Stimulated activated naive CD8-positive, alpha-beta T cell treated with anti-CD3 and anti-CD28 coated beads, Interleukin-15, Interleukin-2, amounts not matched to agents 100 U/mL and 50 U/mL, for 24 hours (primary cell): ENCODE measurements at places on chromosomes 7 and 10.
A peak's percentile ranks its signal among the peaks of the same experiment; 100 is the strongest.

DNA sequence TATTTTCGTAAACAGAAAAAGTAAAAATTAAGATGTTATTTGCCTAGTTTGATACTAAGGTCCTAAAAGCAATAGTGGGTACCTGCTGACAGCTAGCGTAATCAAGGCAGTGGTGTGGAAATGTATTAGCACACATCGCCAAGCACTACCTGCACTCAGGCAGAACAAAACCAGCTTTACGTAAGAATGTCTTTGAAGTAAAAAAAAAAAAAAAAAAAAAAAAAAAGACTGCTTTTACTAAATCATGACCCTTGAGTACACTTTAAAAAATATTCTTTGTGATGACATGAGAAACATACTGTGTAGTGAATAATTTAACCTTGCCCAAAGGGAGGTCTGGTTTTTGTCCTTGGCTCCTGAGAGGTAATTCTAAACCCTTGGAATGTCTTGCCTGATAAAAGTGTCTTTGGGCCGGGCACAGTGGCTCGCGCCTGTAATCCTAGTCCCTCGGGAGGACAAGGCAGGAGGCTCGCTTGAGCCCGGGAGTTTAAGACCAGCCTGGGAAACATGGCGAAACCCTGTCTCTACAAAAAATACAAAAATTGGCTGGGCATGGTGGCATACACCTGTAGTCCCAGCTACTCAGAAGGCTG is 12.7 kb downstream of the XRCC2 start:
- no peak for DNase-seq

GRCh38 chr7:116971869-116972268 is 18.6 kb downstream of the ST7 start:
- DNase-seq: no peak

- DNase-seq: no peak
These were observed 226.3 kb downstream of the GLI3 start for GRCh38 chr7:42010751-42011150.

DNA sequence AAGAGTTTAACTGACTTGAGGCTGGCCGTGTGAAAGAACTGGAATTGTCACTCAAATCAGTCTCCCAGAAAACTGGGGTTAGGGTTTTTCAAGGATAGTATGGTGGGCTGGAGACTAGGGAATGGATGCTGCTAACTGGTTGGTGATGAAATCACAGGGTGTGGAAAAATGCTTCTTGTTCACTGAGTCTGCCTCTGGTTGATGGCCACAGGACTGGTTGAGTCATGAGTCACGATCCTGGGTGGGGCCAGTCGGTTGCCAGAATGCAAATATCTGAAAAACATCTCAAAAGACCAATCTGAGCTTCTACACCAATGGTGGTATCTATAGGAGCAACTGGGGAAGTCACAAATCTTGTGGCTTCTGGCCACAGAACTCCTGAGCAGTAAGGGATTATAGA is 16.3 kb upstream of the BAMBI start:
- DNase-seq: no peak

DNA sequence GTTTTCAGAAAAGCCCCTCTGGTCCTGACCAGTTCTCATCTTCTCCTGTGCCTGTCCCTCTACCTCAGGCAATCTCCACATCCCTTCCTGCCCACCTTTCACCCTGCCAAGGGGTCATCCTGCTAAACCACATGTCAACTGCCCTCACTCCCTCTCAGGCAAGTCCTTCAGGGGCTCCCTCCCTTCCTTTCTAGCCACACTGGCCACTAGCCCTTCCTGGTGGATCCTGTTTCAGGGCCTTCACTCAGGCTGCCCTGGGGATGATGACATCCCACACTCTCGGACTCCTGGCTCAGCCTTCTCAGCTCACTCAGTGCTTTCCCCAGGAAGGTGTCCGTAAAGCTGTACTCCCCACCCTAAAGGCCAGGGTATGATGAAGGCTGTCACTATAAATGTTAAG is 13.4 kb downstream of the STEAP1B start:
- DNase-seq: no peak

GRCh38 chr10:8114741-8115617 is 60.5 kb downstream of the GATA3 start:
- no peak for DNase-seq

DNA sequence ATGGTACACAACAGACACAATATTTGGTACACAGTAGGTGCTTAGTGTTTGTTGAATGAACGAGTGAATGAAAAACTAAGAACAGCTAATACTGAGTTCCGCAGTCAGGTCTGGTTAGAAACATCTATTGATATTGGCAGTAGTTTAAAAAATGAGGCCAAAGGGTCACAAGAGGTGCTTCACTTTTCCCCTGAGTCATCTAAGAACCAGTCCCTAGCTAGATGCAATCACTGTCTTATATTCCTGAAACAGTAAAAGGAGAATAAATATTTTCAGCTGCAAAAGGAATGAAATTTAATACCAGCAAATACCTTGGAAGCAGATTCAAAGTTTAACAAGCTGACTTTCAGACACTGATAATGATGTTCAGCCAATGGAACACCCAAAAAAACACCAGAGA is 54.5 kb downstream of the SCRN1 start:
- DNase-seq: no peak

DNA sequence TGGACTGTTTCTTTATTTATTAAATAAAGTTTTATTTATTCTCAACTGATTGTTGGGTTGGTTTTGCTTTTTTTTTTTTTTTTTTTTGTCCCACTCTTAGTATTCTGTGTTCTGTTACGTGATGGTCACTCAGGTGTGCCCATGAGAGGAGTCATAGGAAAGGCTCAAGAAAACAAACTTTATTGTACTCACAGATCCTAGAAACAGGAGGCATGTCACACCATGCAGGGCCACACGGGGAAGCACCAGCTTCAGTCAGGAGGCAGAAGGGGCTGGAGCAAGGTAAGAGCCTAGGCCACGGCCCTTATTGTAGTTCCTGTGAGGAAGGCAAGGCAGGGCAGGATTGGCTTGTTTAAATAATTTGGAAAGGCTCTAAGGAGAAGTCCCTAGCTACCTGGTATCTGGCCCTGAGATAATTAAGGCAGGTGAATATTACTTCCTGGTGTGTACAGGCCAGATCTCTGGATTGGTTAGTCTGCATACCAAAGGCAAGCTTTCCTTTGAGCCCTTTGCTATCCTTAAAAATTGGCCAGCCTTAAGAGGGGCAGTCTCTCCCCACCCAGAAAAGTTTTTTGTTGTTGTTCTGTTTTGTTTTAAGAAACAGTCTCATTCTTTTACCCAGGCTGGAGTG is 8.3 kb downstream of the ATOH7 start:
- no peak for DNase-seq

DNA sequence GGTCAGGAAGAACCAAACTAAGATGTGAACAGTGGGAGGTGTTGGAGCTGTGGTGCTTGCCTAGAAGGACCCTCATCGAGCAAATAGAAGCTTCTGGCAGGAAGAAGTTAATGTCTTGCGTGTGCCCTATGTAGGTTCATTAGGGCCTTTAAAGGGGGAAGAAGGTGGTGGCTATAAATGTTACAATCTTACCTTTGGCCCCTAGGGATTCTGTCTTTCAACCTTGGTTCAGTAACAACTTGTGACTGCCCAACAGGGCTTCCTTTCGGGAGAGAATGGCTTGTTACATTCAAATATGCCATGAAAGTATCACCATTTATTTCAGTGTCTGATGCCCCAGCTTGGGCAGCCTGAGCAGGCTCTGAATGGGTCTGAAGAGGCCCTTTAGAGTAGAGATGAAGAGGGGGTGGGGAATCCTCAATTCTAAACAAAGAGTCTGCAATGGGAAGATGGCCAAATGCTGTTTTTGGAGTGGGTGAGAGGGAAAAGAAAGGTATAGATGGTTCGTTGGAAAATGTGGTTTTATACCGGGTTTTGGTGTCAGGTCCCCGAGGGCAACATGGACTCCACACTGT is 108.0 kb downstream of the TCF7L2 start:
- no peak for DNase-seq

DNA sequence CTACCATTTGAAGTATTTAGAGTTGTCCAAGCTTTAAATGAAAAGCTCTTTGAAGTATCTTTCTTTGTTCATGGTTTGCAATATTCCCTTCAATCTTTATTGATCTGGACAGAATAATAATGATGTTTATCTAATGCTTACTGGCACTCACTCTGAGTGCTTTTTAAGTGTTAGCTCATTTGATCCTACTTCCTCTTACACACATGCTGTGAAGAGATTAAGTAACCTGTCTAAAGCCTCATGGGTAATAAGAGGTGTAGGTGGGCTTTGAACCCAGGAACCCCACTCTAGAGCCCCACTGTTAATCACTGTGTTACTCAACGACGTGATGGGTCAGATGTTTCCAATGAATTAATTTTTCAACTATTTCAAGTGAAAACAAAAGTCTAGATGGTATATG is 31.1 kb upstream of the ADD3 start:
- DNase-seq: no peak

DNA sequence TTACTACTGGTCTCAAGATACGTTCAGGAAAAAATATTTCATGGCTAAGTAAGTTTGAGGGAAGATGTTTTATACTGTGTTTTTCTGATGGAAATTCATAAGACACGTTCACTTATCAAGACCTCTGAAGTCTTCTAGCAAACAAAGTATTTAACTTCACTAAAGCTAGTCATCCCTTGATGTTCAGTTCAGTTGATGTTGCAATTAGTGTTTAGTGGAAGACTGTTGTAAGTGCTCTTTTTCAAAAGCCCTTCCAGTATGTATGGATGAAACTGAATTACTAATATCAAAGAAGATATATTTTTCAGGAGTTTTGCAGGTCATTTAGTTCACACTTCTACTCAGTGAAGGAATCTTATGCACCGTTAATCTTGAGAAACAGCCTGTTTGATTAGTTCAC is 25.1 kb downstream of the CUL1 start:
- no peak for DNase-seq

- no peak for DNase-seq
These were observed 7.3 kb downstream of the CASP7 start for GRCh38 chr10:113687037-113687436.

DNA sequence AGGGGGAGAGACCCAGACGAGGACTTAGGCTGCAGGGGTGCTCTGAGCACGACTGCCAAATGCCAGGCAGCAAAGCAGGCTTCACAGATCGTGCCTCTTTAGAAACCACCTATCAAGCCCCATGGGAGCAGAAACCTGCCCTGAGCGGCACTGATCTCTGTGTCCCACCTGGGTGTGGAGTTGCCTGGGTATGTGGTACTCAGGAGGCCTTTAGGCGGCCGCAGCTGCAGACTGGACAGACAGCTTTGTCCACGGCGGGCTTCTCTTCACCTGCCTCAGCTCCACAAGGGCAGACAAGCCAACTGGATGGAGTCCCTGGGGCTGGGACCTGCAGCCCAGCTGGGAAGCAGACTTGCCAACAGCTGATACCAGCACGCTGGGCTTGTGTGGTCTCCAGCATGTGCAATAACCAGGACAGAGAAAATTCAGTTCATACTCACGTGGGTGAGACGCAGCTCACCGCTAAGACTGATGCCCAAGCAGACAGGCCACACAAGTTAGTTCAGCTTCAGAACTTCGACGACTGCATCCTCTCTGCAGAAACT is 163.2 kb downstream of the EBF3 start:
- no peak for DNase-seq

- DNase-seq: no peak
These were observed 153.9 kb upstream of the BMPER start for GRCh38 chr7:33751443-33751842.

GRCh38 chr7:70632400-70632799 is 499.5 kb upstream of the GALNT17 start:
- no peak for DNase-seq

DNA sequence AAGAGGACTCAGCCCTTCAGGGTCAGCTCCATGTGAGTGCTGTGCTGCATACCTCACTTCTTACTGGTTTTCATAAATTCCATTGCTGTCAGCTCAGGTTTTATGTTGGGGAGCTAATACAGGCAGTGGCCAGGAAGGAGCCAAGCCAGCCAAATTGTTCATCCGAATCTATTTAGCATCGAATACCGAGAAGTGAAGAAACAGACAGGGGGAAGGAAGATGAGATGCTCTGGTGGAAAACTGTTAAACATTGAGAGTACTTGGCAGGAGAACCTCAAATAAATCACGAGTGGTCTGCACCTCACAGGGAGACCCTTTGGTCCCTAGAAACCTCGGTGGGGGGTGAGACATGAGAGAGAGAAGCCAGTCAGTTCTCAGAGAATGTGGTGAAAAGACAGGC is 196.0 kb upstream of the TMEM72 start:
- no peak for DNase-seq

DNA sequence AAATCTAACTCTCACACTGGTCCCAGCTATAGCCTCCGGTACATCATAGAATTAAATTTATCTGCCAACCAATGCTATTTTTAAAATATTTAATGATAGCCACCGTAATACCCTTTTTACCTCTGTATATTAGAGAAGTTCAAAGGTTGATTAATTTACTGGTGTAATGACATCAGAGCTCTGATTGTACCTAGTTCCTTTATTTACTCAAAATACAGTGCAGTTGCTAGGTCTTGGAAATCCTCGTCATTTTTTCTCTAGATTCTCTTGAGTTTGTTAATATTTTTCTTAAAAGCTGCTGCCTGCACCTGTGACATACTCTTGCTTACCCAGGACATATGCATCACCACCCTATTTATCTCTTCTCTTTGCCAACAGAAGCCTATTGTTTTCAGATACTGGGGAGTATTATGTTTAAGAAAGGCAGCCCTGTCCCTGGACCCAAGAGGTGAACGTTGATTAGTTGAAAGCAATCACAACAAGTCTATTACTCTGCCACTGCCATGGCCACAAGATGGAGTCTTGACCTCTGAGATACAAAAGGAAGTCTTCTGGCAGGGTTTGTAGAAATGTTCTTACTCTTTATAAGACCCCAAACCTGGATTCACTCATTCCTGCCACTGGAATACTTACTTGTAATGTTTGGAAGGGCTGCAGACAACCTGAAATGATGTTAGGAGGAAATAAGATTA is 25.6 kb upstream of the TMEM26 start:
- DNase-seq: no peak

- DNase-seq: no peak
These were observed 153.4 kb downstream of the BICC1 start for GRCh38 chr10:58666024-58666423.

- DNase-seq: peak; percentile 69
These were observed 21.4 kb downstream of the DNAJB12 start for GRCh38 chr10:72333112-72334015.

- no peak for DNase-seq
These were observed 180.5 kb upstream of the CCDC6 start for GRCh38 chr10:60086862-60087261.

DNA sequence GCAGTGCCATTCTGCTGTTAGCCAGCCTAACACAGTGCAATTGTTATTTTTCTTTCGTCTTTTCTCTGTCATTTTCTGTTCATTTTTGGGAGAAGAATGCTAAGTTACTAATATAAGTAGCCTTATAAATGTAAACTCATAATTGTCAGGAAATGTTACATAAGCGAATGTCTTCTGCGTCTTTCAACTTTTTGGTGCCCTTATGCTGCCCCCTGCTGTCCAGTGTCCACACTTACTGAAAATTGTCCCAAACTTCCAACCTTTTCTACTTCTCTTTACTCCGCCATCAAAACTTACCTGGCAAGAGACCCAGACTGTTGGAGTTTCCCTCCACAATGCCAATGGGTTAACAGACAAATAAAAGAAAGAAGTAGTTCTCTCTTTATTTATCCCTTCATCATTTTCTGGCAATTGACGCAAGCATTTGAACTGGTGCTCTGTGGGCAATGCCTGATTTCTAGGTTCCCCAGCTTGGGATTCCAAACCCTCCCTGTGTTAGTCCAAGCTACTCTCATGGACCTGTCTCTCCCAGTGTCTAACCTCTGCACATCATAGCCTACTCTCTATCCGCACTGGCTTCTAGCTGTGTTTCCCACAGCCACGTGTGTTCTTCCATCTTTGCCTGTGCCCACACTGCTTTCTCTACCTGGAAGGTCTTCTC is 21.0 kb upstream of the EPC1 start:
- DNase-seq: peak; percentile 78
